ENCODE measurements at places on chromosomes 13 and 19.

DNA sequence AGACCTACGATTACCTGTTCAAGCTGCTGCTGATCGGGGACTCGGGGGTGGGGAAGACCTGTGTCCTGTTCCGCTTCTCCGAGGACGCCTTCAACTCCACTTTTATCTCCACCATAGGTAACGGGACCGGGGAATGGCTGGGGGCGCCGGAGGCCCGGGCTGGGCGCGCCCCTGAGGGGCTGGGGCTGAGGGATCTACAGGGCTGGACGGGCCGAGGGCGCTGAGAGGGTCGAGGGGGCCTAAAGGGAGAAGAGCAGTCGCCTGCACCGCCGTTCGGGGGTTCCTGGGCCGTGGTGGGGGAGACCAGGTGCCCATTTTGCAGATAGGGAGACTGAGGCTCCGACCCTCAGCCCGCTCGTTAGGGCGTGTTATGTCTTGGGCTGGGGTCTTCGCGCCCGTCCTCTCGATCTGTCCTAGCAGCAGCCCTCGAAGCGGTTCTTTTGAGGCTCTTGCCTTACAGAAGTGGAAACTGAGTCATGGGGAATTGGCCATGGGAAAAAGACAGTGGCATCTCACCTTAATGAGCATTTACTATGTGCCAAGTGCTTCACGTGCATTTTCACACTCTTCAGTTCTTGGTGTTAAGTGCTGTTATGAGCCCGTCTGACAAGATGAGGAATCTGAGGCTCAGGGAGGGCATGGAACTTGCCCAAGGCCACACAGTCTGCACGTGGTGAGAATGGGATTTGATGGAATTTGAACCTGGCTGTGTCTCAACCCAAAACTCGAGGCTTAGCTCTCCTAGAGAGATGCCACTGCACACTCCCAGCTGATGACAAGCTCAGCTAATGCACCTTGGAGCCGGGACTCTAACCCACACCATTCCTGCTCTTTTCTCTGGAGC lies 442 bp downstream of the RAB8A start:
- no peak for DNase-seq

DNA sequence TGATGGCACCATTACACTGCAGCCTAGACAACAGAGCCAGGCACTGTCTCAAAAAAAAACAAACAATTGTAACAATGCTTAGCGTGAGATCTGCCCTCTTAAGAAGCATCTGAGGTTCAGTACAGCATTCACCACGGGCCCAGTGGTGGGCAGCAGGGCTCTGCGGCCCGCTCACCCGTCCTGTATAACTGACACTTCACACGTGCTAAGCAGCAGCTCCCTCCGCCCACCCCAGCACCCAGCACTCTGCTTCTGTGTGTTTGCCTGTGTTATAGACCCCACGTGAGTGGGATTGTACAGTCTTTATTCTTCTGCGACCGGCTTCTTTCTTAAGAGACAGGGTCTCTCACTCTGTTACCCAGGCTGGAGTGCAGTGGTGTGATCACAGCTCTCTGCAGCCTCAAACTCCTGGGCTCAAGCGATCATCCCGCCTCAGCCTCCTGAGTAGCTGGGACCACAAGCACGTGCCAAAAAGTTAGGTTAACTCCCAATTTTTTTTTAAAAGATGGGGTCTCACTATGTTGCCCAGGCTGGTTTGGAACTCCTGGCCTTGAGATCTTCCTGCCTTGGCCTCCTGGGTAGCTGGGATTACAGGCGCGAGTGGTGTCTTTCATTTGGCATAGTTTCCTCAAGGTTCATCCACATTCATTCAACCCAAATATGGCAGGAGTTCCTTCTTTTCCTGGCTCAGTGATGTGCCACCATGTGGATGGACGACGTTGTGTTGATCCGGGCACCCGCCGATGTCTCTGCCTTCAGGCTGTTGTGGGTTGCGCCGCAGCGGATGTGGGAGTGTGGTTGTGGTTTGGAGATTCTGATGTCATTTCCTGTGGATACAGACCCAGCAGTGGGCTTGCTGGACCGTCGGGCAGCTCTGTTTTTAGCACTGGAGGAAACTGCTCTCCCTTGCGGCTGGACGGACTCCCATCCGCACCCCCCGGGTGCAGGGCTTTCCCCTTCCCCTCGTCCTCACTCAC lies 170.0 kb downstream of the KDM4B start:
- DNase-seq, result peak; percentile 83

DNA sequence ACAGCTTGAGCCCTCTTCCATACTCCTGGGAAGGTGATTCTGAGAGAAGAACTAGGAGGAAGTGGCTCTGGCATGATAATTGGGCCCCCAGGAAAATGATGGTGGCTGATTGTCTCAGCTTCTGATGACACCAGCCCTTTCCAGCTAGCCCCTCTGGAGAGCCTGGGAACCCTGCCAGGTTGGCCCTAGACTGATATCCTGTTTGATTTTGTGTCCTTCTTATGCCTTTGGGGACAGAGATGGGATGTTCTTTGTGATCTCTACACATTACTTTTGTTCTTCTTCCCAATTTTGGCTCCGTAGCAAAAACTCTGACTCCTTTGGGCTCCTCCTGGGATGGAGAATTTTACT lies 39.7 kb downstream of the ERICH6B start:
- no peak for DNase-seq

DNA sequence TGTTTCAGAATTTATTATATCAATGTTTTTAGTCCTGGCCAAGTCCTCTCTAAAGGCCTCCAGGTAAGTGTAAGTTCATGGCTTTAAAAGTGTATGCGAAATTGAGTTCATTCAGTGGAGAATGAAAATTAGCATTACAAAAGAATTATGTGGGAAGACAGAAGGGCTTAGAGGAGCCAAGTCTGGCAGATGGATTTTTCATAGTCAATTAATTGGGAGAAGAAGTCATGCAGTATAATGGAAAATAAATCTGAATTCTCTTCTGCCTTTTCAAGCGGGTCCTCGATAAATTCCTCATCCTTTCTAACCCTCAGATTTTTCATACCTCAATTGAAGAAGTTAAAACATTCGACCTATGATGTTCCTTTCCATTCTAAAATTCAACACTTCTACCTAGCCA lies 394.2 kb downstream of the ITGBL1 start:
- no peak for DNase-seq
